NT2/D1 (cell line): ENCODE measurements at places on chromosomes 16 and 17.

DNA sequence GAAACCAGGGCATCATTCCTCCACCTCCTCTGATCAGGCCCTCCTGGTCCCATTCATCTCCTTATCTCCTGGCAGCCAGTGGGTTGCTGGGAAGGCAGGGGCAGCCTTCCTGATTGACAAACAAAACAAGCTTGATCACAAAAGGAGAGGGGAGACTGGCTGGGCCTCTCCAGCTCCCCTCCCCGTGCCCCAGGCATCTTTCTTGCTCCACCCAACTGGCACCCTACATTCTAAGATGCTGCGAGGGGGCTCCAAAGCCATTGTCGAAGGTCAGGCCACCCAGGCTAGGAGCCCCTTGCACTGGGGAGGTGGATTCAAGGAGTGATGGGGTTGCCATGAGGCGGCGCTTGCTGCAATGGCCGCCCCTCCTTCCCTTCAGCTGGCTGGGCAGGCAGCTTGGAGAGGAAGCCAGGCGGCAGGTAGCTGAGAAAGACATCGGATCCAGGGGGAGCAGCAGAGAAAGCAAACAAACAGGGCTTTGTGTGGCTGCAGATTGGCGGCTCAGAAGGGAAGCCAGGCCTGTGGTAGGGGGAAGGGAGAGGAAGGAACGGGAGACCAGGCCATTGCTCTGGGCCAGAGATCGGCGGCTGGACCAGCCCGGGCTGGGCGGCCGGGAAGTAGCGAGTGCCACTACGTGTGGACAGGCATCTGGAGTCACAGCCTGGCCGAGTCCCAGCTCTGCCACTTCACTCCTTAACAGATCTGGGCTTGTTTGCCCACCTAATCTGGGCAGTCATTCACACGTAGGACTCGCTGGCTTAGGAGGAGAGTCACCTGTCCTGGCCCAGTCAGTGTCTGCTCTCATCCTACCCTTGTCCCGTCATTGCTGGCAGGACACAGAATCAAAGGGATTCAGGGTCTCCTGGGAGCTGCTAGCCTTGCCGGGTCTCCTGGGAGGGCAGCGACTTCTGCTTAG, 12.3 kb downstream of the RAI1 start:
- no peak for DNase-seq

GRCh38 chr17:5499476-5500231, 13.3 kb downstream of the MIS12 start:
- no peak for DNase-seq

DNA sequence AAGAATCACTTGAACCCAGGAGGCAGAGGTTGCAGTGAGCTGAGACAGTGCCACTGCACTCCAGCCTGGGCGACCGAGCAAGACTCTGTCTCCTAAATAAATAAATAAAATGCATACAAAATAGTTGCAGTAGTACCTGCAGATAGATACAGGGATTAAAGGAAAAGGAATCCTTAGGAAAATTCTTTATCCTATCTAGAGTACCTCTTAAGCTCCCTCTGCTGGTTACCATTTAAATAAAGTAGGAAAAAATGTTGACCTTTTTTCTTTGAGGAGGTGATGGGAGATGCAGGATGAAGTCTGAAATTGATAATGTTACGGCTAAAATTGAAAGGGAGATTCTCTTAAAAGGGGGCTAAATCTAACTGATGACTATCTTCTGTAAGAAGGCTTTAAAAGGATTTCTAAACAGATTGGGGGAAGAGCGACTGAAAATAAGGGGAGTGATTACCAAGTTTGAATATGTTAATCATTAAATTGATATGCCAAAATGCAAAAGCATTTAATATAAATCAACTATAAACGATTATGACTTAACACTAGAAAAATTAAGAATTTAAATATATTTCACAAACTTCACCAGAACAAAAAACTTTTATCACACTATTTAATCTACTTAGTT, 29.4 kb downstream of the C16orf87 start:
- DNase-seq = peak; percentile 11

- no peak for DNase-seq
Observed at GRCh38 chr16:68420366-68420942, 27.9 kb downstream of the SMPD3 start.

GRCh38 chr17:47692895-47693730, 848 bp upstream of the TBKBP1 start:
- no peak for DNase-seq

DNA sequence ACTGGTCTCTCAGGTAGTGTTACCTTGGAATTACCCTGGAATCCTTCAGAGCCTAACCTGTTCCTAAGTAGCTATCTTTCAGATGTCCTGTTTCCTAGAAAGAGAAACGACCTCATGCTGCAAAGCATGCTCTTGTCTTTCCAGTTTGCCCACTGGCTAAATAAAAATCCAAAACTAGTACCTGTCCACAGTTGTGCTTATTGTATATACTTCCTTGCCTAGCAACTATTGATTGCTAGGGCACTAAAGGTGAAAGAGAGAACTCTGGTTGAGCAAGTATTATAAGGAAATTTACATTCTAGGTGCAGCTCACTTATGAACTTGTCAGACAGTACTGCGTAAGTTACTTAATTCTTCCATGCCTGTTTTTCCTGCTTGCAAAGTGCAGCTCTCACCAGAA, 38.5 kb downstream of the LIG3 start:
- no peak for DNase-seq

GRCh38 chr16:57807968-57808528, 5.8 kb upstream of the KIFC3 start:
- no peak for DNase-seq

DNA sequence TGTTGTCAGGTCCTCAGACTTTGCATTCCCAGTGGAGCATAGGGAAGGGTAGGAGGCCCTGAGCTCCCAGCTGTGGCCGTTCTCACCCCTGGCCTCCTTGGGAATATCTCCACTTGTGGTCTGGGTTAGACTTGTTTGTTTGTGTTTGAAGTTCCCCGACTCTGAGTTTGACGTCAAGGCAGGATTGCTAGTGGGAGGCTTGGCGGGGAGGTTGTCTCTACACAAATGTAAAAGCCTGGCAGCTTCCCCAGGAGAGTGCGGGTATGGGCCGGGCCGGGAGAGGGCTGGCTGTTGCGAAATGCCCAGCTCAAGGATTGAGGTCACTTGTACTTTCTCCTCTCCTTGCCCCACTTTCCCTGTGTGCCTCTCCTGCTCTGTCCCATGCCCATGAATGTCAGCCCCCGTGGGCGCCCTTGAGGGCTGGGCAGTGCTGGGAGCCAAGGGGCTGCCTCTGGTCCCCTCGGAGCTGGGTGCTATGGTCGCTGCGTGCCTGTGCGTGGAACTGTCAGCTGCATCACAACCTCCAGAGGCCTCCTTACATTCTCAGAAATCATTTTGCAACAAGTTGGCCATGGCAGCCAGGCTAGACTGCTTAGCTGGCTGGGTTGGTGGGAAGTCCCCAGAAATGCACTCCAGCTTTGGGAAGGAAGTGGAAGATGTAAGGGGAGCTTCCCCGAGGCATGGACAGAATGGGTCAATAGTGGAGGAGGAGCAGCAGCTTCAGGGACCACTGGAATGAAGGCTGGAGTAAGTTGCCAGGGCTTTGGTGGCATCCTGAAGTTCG, 84.3 kb downstream of the KSR1 start:
- no peak for DNase-seq

- no peak for DNase-seq
Observed at GRCh38 chr16:86905302-86905701, 327.0 kb downstream of the FOXL1 start.

DNA sequence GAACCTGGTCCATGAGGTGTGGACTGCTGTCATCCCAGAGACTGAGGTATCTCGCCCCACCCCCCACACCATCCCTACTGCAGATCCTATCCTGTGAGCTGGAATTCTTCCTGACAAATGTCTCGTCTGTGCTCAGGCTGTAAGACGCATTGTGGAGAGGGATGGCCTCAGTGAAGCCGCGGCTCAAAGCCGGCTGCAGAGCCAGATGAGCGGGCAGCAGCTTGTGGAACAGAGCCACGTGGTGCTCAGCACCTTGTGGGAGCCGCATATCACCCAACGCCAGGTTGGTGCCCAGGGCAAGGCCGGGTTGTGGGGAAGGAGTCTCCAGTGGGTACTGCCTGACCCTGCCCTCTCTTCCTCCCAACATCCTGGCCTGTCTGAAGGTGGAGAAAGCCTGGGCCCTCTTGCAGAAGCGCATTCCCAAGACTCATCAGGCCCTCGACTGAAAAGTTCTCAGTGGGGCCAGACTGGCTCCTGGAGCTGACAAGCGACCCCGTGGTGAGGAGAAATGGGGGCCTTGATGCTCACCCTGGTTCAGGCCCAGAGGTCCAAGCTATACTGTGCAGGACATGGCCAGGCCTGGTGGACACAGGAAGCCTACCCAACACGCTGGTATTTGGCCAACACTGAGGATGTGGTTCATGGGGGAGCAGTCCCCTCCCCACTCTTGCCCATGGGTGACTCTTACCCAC, 1.2 kb upstream of the MLX start:
- DNase-seq = no peak

DNA sequence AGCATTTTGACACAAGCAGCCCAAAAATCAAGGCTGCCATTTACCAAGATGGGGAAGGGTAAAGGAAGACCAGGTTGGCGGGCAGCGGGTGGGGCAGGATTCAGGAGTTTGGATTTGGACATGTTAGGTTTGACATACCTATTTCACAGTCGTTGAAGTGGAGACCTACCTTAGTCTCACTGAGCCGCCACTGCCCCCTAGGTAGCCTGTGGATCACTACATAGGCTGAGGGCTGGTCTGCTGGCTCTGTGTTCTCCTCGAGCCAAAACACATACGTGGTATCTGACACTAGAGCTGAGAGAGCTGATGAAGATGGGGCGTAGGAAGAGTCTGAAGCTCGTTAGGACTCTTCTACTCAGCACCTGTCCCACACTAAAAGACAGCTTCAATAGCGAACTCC, 115.1 kb downstream of the HIC1 start:
- no peak for DNase-seq

- no peak for DNase-seq
Observed at GRCh38 chr16:84286578-84287240, 8.0 kb upstream of the WFDC1 start.
